ENCODE measurements at places on chromosomes 2 and 18.

GRCh38 chr2:20226152-20226545 is 1.2 kb upstream of the SDC1 start:
- no peak for DNase-seq

GRCh38 chr2:113123726-113124125 is 3.7 kb upstream of the IL1RN start:
- DNase-seq = no peak

GRCh38 chr18:50569930-50570329 is 10.0 kb downstream of the MAPK4 start:
- no peak for DNase-seq

DNA sequence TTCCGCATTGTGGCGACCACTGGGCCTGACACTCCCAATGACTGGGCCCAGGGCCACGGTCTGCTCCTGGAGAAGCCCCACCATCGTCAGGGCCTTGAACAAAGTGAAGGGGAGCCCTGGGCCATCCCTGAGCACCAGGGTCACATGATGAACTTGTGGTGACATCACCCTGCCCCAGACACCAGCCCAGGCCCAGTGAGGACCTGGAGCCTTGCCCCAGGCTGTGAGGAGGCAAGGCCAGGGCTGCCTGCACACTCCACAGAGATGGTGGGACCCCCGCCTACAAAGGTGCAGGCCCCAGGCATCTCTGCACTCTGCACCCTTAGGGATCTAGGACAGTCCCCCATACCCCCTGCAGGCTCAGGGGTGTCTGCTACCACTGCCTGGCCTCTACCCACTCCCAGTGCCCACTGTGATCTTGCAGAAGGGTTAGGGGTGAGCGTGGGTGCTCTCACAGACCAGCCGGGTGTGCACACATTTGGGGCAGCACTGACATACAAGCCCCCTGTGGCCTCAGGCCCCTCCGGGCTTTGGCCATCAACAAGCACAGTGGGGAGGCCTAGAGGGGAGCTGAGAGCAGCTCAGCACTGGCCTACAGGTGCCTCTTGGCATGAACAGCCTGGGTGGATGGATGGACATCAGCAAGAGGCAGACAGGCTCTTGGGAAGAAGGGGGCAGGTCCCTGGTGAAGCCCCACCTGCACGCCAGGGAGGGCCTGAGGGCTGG is 624.0 kb upstream of the LRRTM4 start:
- no peak for DNase-seq

DNA sequence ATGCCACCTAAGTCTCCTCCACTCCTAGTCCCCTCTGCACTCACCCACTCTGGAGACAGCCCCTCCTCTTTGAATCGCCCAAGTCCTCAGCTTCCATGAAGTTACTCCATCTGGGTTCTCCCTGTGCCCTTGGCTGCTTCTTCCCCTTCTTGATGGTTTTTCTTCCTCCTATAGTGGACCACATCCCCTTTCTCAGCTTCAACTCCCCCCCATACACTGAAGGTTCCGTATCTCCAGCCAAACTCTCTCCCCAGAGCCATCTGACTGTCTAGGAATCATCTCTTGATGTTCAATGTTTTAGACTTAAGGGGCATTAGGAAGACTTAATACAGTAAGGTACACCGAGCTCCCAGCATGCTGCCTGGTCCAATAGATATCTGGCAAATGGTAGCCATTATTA is 39.6 kb downstream of the EMX1 start:
- no peak for DNase-seq

DNA sequence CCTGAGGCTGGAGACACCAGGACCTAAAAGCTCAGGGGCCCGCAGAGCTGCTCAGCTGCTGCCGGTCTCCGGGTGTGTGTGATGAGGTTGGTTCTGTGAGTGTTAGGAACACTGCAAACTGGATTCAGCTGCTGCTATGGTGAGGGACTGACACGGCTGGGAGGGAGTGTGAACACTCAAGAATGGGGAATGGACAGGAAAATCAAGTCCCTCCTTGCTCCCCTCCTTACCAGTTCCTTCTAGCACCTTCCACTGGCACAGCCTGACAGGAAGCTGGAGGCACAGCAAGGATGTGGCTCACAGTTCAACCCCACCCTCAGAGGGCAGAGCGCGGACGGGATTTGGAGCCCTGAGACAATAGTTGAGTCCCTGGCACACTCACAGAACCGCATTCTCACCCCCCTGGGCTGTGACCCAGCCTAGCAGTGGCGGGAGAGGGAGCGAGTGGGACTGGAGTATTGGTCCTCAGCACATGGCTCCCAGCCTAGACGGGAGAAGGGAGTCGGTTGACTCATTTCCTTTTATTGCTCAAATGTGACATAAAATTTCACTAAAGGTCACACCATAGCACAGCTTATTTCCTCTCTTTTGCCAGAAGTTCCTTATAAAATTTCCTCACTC is 42.5 kb downstream of the LRRC30 start:
- no peak for DNase-seq

GRCh38 chr2:191582355-191582754 is 95.6 kb upstream of the NABP1 start:
- no peak for DNase-seq

GRCh38 chr2:134014196-134014960 is 239.5 kb upstream of the MGAT5 start:
- no peak for DNase-seq

GRCh38 chr2:55999790-56000189 is 76.2 kb upstream of the EFEMP1 start:
- no peak for DNase-seq

- no peak for DNase-seq
Measured at GRCh38 chr2:217932803-217933616, 69.8 kb downstream of the TNS1 start.

- DNase-seq = no peak
Measured at GRCh38 chr2:240627736-240628506, 2.6 kb downstream of the GPR35 start.

DNA sequence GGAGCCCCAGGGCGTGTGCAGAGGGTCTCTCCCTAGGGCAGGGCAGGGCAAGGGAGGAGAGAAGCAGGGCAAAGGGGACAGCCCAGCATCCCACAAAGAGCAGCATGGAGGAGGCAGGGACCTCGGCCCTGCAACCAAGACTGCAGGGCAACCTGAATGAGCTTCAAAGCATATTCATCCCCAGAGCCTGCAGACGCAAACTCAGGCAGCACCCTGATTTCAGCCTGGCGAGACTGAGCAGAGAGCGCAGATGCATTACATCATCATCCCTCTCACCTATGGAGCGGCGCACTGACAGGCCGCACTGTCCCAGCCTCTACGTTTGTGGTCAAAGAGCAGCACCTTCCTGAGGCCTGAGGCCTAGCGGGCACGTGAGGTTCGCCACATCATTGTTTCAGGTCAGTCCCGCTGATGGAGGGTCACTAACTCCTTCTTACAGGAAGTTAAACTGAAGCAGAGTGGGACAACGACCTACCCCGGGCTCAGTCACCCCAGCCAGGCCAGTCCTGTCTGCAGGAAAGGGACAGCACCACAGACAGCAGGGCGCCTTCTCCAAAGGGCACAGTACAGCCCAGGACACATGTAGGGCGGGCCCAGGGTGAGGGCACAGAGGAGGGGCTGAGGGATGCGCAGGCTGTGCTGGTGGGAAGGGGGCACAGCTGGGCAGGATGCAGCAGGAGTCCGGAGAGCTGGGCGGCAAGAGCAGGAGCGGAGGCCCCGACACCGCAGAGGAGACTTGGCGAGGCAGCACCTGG is 67.2 kb upstream of the RAB6C start:
- DNase-seq = no peak

GRCh38 chr2:36397728-36398413 is 42.3 kb downstream of the CRIM1 start:
- no peak for DNase-seq

DNA sequence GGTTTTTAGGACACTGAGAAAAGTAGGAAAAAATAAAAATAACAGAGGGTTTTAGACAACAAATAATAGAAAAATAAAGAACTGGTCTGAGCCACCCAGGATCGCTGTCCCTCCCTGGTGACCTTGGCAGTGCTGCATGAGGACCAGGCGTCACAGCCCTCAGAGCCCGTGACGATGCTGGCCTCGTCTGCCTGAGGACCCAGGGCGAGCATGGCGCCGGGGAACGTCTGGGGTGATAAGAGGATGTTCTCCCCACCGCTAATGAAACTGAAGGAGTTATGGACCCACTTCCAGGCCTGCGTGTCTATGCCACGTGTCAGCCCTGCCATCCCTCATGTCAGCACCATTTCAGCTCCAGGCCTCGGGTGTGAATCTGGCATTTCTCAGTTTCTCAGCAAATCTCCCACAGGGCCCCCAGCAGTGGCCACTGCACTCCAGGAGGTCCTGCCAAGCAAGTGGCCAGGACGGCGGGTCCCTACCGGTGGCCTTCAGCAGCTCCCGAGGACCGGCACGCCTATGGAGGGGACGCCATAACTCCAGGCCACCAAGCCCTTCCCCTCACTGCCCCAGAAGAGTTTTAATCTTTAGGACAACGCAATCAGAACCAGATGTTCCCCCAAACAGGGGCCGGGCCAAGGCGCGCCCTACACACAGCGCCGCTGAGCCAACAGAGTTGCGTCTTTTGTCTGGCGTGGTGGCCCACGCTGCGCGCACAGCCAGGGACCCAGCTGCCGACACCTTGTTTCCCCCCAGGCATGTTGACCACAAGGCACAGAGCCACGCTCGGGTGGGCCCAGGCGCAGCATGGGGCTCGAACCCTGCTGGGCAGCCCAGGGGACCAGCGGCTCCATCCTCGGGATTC is 179.7 kb downstream of the TWIST2 start:
- no peak for DNase-seq

DNA sequence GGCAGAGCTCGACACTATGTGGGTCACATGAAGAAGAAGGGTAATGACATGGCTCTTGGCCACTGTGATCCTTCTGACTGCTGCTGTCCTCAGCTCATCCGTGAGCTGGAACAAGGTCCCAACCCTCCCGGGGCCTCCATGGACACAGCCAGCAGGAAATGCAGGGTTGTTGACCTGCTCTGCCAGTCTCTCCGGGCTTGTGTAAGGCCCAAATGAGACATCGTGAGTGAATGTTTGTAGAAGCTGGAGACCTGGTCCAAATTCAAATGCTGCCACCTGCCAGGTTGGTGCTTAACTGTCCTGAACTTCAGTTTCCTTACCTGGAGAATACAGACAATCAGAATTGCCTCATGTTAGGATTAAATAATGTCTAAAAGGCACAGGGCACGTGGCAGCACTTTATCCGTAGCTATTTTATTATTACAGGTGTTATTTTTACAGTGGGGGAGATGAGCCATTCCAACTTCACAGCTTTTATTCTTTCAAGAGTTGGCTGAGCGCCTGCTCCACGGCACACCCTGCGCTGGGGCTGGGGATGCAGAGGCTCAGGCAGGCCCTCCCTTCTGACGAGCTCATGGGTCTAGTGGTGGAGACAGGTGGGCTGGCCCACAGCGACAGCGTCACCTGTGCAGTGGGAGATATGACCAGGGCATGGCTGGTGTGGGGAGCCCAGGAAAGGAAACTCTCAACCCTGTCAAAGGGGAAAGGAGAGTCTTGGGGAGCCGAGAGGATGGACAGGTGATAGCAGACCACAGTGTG is 15.1 kb downstream of the ARHGEF4 start:
- no peak for DNase-seq

GRCh38 chr2:188788621-188789020 is 185.6 kb upstream of the COL3A1 start:
- peak; percentile 36 for DNase-seq

- DNase-seq = no peak
Measured at GRCh38 chr2:44273076-44273475, 2.2 kb upstream of the SLC3A1 start.

- no peak for DNase-seq
Measured at GRCh38 chr2:105397025-105397722, 1.7 kb downstream of the FHL2 start.

DNA sequence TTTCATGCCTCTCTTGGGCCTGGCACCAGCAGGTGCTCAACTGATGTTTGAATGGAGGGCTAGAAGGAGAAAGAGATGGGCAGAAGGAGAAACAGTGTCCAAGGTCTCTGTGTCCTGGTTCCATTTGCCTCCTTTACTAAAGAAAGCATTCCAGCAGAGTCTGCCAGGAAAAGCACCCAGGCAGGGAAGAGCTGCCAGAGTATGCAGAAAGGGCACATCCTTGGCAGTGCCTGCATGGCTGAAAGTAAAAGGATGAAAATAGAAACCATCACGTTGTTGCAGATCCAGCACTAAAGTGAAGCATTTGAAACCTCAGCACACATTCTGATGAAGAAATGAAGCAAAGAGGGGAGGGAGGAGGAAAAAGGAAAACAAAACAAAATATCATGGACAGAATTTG is 142.2 kb downstream of the ESCO1 start:
- peak; percentile 68 for DNase-seq

GRCh38 chr2:11855064-11855760 is 108.8 kb downstream of the LPIN1 start:
- no peak for DNase-seq

GRCh38 chr18:79927607-79928562 is 23.6 kb downstream of the SLC66A2 start:
- DNase-seq = peak; percentile 10

- DNase-seq = no peak
Measured at GRCh38 chr2:67057123-67057522, 340.0 kb upstream of the ETAA1 start.

- DNase-seq = no peak
Measured at GRCh38 chr2:128384446-128384845, 65.8 kb upstream of the HS6ST1 start.

DNA sequence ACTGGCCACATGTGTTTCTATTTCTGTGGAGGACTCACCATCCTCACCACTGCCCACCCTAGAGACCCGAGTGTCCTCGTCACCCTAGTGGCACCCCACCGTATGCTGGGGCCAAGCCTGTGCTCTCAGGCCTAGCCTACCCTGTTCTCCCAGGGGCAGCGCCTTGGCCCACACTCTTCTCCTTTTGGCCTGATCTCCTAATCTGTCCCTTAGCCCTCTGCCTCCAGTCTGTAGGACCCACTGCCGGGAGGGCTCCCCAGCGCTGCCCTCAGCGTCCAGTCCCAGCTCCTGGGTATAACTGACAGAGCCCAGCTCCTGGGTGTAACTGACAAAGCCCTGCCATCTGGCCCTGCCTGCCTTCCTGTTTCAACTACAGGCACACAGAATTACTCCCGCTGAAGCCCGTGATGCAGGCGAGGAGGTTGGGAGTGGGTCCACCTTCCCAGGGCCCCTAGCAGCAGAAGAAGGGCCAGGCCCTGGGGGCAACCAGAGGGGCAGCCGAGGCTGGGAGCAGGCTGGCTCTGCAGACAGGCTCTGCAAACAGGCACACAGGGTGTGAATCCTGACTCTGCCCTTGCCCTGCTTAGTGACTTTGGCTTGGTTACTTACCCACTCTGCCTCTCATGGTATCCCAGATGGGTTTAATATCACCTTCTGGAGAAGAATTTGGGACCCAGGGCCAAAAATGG is 25.6 kb upstream of the PTMA start:
- DNase-seq = no peak
